Gastroesophageal sphincter (tissue), 4 donors: ENCODE measurements at places on chromosomes 2 and 18.

DNA sequence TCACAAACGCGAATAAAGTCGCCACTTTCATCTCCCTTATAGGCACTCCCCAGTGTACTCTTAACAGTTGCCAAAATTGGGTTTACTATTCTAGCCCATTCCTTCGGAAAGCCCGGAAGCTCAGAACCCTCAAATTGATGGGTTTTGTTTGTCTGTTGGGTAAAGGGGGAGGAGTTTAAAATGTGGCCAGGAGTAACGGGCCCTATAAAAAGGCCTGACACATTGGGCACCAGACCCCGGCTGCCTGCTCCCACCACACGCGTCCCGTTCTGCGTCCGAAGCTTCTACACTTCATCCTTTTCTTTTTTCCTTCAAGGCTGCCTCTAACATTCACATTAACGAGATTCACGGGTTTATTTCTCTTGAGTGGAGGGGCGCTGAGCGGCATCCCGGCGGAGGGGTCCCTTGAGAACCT is 837 bp downstream of the NHEJ1 start:
- ATAC-seq, result no peak

DNA sequence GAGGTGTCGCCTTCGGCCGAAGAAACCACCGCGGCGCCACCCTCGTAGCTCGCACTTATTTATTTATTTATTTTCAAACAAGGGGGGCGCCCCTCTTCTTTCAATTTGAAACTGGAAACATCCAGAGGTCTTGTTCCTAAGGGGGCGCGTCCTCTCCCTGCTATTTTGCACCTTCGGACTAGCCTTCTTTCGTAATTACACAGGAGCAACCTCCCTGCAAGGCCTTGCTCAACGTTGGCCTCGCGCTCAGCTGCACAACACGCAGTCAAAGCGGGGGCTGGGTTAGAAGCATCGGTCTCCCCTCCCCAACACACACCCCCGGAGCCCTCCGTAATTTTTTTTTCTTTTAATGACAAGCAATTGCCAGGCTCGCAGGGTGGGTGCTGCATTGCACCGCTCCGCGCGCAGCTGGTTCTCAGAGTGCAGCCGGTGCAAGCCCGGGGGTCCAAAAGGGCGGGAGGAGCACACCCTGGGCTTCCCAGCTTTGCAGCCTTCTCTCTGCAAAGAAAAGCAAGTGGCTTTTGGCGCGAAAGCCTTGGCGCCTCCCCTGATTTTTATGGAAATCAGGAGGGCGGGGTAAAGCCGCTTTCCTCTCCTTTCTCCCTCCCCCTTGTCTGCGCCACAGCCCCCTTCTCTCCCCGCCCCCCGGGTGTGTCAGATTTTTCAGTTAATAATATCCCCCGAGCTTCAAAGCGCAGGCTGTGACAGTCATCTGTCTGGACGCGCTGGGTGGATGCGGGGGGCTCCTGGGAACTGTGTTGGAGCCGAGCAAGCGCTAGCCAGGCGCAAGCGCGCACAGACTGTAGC is at the start of gene MYCN:
Gene MYCN (plus strand): TSS at position 697 of the 807 bp plus-strand sequence. CDS start 1,515 bp downstream, outside the sequence.
- peak; percentile 24 for ATAC-seq

- ATAC-seq, result no peak
Measured at GRCh38 chr2:128281852-128282245, 36.8 kb downstream of the HS6ST1 start.

DNA sequence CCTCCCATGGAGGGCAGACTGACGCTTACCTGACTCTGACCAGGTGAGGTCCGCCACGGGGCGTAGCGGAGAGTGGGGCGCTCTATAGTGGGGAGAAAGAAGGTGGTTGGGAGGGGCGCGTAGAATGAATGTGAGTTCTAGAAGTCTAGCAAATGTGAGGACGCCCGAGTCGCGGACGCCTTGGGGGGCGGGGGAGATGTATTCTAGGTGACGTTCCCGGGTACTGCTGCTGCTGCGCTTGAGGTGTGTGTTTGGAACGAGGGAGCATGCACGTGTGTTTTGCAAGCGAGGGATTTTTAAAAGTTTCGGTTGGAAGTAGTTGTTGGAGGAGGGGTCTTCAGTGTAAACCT is 758 bp downstream of the RIF1 start:
- ATAC-seq, result peak; percentile 4

GRCh38 chr2:195027947-195028346 is 629.1 kb upstream of the SLC39A10 start:
- no peak for ATAC-seq

DNA sequence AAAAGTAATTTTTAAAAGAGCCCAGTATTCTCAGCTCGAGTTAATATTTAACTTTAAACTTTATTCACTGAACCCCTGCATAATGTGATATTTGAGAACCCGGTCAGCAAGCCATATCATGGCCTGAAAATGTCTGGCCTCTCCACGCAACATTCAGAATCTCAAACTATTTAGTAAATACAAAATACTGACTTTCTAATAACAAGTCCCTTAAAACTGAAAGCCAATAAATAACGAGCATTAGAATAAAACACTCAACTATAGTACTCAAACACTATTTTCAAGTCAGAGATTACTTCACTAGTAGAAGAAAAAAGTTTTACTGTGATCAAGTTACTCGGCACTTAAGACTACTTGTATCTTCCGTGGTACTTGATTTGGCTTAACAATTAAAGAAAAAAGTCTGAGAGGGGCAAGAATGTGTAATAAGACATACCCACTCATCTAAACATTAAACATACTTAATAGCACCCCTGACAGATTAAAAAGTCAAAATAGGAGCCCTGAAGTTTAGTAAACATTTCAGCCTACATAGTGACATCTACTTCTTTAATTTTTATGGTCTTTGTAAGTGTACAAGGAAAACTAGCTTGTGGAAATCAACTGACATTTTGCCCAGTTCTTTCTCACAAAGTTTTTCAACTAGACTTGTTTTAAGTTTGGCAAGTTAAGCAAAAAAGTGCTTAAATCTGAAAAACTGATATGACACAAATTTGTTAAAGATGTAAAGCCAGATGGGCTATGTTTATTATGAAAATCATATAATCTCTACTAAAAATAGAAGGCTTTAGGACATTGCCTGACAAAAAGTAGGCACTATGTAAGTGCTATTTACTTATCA is 38.2 kb downstream of the RTN4 start:
- no peak for ATAC-seq

DNA sequence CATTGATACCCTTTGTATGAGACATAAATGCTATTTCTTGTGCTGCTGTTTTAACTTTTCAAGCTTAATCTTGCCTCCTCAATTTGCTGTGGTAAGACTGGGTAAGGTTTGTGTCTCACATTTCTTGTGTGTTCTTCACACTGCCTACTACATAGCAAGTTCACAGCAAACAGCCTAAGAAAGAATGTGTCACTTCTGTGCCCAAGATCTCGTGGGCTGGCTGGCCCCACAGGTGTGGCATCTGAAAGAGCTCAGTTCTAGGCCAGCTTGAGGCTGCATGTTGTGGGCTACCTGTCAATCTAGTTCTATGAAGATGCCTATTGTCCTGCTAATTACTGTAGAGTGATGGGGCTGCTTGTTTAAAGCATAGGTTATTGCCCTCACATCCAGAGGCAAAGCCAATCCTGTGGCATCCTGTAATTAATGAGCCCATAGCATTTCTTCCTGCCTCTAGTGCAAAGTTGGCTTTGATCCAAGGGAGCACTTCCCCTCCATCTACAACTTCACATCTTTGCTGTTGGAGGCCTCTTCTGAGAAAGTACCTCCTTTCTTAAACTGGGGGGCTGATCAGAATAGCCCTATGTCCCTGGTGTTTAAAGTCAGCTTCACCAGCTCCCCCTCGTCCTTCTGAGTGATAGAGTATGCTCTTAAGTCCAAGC is 40.9 kb upstream of the ASPRV1 start:
- ATAC-seq, result no peak

GRCh38 chr2:26035090-26035743 is 1.3 kb downstream of the RAB10 start:
- ATAC-seq, result no peak

- ATAC-seq, result no peak
Measured at GRCh38 chr2:147356157-147356556, 488.7 kb upstream of the ACVR2A start.
